Progenitor cell of endocrine pancreas (in vitro differentiated cells): ENCODE measurements at places on chromosomes 12 and 14.

- DNase-seq = no peak
Observed at GRCh38 chr12:115355301-115355700, 671.3 kb upstream of the TBX3 start.

- no peak for DNase-seq
Observed at GRCh38 chr12:128513831-128514230, 246.9 kb downstream of the TMEM132C start.

GRCh38 chr12:43444940-43445564 lies 107.0 kb downstream of the ADAMTS20 start:
- DNase-seq = peak; percentile 41

GRCh38 chr12:31007153-31007495 lies 66.5 kb upstream of the DDX11 start:
- no peak for DNase-seq

DNA sequence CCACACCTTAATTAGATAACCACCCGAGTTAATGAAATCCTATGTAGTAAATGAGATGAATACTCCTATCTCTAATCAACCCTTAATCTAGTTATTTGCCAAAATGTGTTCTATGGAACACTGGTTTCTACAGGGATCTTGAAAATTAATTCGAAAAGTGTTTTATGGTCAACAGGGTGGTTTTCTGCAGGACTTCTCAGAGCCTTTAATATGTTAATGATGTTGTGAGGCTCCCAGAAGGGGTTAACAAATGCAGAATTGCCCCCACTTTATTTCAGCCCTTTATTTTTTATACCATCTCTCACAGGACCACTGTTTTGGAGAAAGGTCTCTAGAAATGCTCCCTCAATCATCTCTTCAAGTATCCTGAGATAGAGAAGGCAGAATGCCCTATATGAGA lies 153.1 kb upstream of the RPH3A start:
- DNase-seq = no peak

DNA sequence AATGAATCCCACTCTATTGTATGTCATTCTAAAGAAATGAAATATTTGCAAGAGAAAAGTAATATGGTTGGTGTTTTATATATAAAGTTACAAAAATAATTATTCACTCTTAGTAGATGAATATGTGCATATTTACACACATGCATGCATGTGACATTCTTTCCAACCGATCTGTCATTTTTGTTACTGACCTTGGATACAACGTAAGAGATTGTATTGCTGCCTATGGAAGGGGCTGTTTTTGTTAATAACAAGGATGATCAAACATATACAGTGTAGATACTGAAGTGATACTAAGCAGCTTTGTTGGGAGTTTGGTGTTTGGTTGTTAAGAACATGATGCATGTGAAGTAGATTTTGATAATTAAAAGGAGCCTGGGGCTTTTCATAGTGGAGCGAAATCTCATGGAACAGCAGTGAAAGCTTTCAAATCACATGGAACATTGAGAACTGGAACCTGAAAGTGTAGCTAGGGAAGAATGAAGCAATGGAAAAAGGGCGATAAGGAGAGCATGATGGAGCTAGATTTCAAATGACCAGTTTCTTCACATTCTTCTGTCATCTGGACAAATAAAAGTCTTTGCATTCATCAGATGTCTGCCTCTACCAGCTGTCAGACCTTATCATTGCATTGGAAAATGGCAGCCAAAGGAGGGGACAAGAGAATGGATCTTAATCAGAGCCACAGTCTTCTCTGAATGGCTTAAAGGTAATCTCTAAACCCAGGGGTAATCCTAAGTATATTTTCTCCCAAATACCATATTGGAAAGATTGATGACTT lies 10.0 kb downstream of the BORCS5 start:
- DNase-seq = no peak

- DNase-seq = peak; percentile 61
Observed at GRCh38 chr12:6062757-6063735, 61.4 kb downstream of the VWF start.

- DNase-seq = no peak
Observed at GRCh38 chr14:35576260-35576659, 42.3 kb downstream of the INSM2 start.

DNA sequence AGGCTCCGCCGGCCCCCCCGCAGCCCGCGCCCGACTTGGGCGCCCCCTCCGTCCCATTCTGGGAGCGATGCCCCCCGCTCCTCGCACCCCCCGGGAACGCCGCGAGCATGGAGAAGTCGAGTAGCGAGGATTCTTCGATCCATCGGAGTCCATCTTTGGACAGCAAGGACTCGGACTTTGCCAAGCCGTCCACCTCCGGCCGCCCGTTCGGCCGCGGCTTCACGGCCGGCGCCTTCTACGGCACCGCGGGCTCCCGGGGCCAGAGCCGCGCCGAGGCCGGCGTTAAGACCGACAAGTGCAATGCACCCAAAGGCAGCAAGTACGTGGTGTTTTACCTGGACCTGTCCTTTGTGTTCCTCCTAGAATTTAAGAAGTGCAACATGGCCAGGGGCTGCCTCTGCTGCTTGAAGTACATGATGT lies 123.6 kb downstream of the TSPAN9 start:
- DNase-seq = no peak

DNA sequence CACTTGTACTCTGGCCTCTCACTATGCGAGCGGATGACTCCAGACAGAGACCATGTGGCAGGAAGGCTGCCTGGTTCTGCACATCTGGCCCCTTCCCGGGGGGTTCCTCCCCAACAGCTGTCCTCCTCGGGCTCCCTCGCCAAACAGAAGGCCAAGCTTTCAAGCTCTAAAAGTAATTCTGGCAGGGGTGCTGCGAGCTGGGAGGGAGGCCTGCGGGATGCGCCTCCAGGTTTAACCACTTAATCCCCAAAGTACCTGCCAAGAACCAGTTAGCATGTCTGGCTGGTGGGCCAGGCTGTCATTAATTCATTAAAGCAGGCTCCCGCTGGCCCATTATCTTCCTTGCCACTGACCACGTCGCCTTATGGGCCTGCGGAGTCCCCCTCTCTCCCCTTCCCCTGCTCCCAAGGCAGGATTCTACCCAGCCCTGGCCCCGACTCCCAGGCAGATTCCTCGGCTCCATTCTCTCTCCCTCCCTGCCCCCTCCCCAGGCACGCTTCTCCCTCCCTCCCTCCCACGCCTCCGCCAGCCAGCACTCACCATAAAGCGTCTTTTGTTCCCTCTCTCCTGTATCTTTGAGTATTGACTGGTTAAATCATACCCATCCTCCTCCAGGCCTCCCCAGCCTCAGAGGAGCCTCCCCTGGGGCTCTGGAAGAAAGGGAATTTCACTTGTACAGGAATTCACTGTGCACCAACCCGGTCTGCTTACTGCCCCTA lies 4.9 kb downstream of the HRK start:
- no peak for DNase-seq

GRCh38 chr12:42794806-42795205 lies 205.3 kb upstream of the PRICKLE1 start:
- DNase-seq = no peak

GRCh38 chr14:47191700-47192099 lies 483.7 kb downstream of the MDGA2 start:
- no peak for DNase-seq
